ENCODE measurements at places on chromosomes 4 and X. TPM values are rescaled to one million over a fixed set of nuclear protein-coding genes. Genes with fewer than 3 reads are reported as not detected.

Gene MAGEA1
- not detected for total RNA-seq

Gene NEIL3
- 3.1 TPM for total RNA-seq

Gene GAK
- total RNA-seq, result 308 TPM

Gene ZNF157
- not detected for total RNA-seq

Gene FAM149A
- 26.6 TPM for total RNA-seq

Gene XG
- total RNA-seq, result not detected

Gene HDAC6
- total RNA-seq, result 65.2 TPM

Measured in HT-29 (cell line).